Bronchus fibroblast of lung (primary cell): ENCODE measurements at places on chromosomes 6 and 20. TPM values are rescaled to one million over a fixed set of nuclear protein-coding genes. Genes with fewer than 3 reads are reported as not detected.

AIF1 gene
- total RNA-seq = 0.15 TPM in 1 of 2 replicates, not detected in the other

BEND6 gene
- 7.1 and 8.6 TPM in 2 replicates for total RNA-seq

BNIP5 gene
- total RNA-seq = not detected in 2 replicates

MYBL2 gene
- total RNA-seq = 44.2 and 54.1 TPM in 2 replicates

CTCFL gene
- not detected in 2 replicates for total RNA-seq
